Osteoblast (primary cell): ENCODE measurements at places on chromosomes 5 and 9. TPM values are rescaled to one million over a fixed set of nuclear protein-coding genes. Genes with fewer than 3 reads are reported as not detected.

Gene GALNT12
- total RNA-seq = 10.1 and 11.8 TPM in 2 replicates

- H3K4me3 ChIP-seq = no peak overlapping the region
- peaks cover 56% of the 10 kb centered on the region for H3K4me1 ChIP-seq
- peaks cover 12% of the 10 kb centered on the region for H3K36me3 ChIP-seq
- H3K27ac ChIP-seq = peak overlapping the region; percentile 91
- H3K27me3 ChIP-seq = no peaks in the 10 kb centered on the region
These were observed 26.1 kb downstream of the ADAMTS2 start for GRCh38 chr5:179319123-179319522.

GRCh38 chr9:127318651-127319167 lies 54.1 kb downstream of the GARNL3 start:
- peaks cover 19% of the 10 kb centered on the region for H3K4me1 ChIP-seq
- no peak overlapping the region for H3K4me3 ChIP-seq
- H3K27ac ChIP-seq = no peak overlapping the region
- H3K36me3 ChIP-seq = no peaks in the 10 kb centered on the region
- no peak for DNase-seq
- H3K27me3 ChIP-seq = no peaks in the 10 kb centered on the region

GRCh38 chr9:128340691-128341434 lies 536 bp downstream of the SLC27A4 start:
- no peaks in the 10 kb centered on the region for H3K27me3 ChIP-seq
- H3K4me1 ChIP-seq = peaks cover 11% of the 10 kb centered on the region
- H3K36me3 ChIP-seq = peaks cover 27% of the 10 kb centered on the region
- peak overlapping the region; percentile 87 for H3K4me3 ChIP-seq
- no peak for DNase-seq

DNA sequence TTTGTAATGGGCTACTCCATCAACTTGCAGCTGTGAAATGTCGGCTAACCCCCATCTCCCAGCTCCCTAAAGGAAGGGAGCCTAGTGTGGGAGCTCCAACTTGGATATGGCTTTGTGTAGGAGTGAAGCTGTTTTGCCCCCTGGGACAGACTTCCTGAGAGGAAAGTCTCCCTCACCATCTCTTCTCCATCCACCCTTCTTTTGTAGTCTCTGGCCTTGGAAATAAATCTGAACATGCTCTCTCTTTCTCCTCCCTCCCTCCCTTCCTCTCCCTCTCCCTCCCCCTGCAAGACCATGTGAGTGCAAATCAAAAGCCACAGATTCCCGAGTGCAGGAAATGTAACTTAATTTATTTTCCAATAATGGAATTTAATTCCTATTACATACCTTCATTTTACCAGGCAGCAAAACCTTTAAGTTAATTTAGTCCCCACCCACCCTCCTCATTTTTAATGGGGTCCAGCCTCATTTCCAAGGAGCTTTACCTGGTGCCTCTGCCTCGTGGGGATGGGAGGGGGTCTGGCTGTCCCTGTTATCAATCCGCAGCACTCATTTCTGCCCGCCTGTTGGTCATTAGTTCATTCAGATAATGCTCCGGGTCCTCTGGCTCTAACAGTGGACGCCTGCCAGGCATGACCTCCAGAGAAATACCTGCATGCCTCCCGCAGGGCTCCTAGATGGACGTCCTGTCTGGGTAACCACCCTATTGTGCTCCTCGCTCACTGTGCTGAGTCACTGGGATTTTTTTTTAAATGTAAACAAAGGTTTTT lies 122.9 kb upstream of the TAF11L2 start:
- H3K27me3 ChIP-seq = no peaks in the 10 kb centered on the region
- DNase-seq = no peak
- H3K36me3 ChIP-seq = no peaks in the 10 kb centered on the region
- no peak overlapping the region for H3K4me3 ChIP-seq
- H3K4me1 ChIP-seq = peaks cover 28% of the 10 kb centered on the region
